ENCODE measurements at places on chromosomes 1 and 21. TPM values are rescaled to one million over a fixed set of nuclear protein-coding genes. Genes with fewer than 3 reads are reported as not detected.

- no peak for DNase-seq
Observed at GRCh38 chr1:80448081-80448480, 1352.7 kb upstream of the ADGRL2 start.

- DNase-seq = no peak
Observed at GRCh38 chr1:150121236-150121862, 28.4 kb upstream of the PLEKHO1 start.

- peak; percentile 93 for DNase-seq
Observed at GRCh38 chr1:2546515-2547209, 9.5 kb upstream of the TNFRSF14 start.

- DNase-seq = no peak
Observed at GRCh38 chr1:218642033-218642948, 297.2 kb downstream of the TGFB2 start.

DNA sequence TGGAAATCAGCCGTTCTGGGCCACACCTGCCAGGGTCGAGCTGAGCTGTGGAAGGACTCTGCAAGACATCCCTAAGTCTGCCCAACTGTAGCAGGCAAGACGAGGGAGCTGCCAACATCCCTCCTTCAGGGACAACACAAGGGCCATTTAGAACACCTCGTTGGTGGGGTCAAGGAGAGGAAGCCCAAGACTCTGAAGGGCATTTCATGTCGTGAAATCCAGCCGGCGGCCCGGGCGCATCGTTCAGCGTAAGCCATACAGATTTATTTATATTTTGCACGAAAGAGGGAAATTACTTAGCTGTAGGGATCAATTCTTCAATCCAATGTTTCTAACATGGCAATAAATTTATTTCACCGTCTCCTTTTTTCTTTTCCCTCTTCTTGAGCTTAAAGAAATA lies 101.7 kb upstream of the ZC3H12A start:
- DNase-seq = no peak

DNA sequence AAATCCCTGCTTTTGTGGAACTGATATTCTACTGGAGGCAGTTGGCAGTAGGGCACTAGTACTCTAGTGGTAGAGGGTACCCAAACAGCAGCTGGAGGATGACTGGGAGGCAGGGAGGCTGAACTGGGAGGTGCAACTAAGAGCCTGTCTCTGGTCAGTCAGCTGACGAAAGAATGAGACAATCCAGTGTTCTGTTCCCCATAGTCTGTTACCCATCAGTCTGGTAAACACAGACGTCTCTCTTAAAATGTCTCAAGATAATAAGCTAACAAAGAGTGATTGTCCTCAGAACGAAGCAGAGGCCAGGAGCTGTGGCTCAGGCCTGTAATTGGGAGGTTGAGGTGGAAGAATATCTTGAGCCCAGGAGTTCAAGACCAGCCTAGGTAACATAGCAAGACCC lies 30.4 kb downstream of the TFAP2E start:
- no peak for DNase-seq

DNA sequence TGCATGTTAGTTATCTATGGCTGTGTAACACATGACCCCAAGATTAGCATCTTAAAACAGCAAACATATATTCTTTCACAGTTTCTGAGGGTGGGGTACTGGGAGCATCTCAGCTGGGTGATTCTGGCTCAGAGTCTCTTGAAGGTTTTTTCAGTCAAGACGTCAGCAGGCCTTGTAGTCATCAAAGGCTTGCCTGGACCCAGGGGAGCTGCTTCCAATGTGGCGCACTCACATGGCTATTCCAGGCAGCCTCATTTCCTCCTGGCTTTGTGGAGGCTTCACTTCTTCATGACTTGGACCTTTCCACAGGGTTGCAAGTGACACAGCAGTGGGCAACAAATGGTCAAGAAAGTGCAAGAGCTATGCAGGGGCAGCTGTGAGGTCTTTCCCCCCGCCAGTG lies 114.7 kb downstream of the ACTL8 start:
- DNase-seq = no peak

- DNase-seq = no peak
Observed at GRCh38 chr1:94793296-94793656, 26.9 kb upstream of the SLC44A3 start.

DNA sequence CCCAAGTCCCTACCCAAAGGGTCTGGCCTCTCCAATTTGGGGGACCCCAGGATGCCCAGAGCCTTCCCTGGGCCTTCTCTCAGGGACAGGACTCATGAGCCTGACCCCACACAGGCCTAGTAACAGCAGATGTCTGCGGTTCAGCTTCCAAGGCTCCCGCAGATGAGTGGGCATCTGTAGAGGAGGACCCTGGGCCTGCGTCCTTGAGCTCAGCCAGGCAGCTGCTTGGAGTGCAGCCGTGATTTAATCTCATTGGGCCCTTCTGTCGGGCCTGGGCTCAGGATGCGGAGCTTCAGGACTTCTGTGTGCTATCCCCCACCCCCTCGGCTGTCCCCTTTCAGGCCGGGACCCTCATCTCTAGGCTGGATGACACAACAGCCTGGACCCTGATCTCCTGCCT lies 35.4 kb downstream of the IGSF21 start:
- DNase-seq = no peak

DNA sequence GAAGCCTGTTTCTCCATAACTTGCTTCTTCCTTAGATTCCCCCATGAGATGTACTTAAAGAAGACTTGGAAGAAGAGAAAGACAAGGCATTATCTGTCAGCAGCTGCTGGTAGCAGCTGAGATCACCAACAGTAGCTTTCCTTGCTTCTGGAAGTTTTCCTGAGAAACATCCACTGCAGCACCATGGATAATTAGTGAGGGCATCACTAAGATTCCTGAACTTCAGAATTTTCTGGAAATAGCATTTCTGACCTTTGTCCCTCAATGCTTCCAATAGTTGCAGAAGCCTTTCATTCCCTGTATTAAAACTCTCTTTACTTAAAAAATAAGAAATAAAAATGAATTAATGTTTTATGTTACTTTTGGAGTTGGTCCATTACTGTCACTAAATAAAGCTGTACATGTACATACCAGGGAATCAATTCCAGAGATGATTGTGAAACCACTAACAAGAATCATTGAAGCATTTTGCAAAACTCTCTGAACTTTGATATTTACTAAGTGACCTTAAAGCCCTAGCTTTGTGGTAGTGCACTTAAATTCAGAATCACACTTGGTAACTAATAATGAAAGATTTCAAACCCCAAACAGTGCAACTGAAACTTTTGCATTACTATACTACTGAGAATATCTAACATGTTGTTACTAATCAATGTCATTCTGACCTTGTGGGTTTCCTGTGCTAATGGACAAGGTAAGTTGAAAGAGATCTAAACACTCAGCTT lies at the start of gene CFHR4:
Gene CFHR4 (plus strand): TSS at position 538 of the 725 bp plus-strand sequence. CDS start 99 bp downstream, at position 637.
- no peak for DNase-seq

DNA sequence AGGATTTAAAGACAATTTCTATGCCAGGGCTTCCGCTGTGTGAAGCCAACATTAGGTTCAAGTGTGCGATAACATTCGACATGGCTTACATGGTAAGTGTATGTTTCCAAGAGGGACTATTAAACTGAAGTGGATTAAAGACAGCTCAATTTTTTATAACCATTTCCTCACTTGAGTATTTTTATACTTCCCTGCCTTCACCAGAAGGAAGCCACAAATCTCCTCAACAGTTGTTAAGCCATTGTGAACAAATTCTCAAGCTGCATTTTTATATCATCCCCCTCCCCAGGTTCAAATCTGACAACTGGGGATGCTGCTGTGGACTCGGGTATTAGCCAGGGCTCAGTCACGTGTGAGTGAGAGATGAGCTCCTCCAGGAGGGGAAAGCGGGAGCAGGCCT lies 116.3 kb downstream of the RHOU start:
- DNase-seq = no peak

GRCh38 chr1:48190881-48191280 lies 31.6 kb upstream of the SLC5A9 start:
- no peak for DNase-seq

GRCh38 chr21:26769613-26770188 lies 75.5 kb downstream of the ADAMTS1 start:
- DNase-seq = peak; percentile 9

DNA sequence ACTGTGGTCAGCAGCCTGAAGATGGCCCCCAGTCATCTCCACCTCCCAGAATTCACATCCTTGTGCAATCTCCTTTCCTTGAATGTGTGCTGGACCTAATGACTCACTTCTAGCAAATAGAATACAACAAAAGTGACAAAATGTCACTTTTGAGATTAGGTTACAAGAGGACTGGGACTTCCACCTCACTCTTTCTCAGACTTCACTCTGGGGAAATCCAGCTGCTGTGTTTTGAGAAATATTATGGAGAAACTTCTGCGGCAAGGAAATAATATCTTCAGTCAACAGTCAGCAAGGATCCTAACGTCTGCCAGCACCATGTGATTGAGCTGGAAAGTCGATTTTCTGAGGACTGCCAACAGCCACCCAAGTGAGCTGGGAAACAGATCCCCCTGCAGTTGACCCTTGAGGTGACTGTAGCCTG lies 70.5 kb upstream of the GADD45A start:
- DNase-seq = no peak

- DNase-seq = no peak
Observed at GRCh38 chr1:153246018-153246417, 13.5 kb upstream of the LORICRIN start.

DNA sequence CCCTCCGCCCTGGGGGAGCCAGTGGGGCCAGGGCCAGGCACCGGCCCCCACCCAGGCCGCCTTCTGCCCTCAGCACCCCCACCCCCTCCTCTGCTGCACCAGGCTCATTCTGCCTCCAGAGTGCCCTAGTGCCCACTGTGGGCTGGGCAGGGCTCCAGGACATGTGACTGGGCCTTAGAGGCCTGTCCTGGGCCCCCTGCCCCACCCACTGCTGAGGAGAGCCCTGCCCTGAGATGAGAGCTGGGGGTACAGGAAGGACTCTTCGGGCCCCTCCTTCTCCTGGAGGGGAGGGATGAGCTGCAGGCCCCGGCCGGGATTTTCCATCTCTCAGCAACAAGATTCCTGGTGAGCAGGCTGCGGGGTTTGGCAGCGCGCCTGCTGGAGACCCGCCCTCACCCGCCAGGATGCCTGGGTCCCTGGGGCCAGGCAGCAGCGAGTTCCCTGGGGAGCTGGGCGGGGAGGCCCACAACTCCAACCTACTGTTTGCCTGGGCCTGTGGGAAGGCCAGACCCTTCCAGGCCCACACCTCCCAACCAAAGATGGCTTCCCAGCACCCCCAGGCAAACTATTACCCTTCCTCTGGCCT lies 14.0 kb downstream of the AHDC1 start:
- no peak for DNase-seq

HAX1 gene
- 107 TPM for total RNA-seq

SKI gene
- total RNA-seq = 62.0 TPM

MROH9 gene
- total RNA-seq = not detected

TFF2 gene
- total RNA-seq = not detected

XCL1 gene
- total RNA-seq = not detected

C1orf21 gene
- 8.1 TPM for total RNA-seq

All from activated CD4-positive, alpha-beta T cell treated with anti-CD3 and anti-CD28 coated beads, Interleukin-2, amount 10 ng/mL, durations not matched to agents 7 days and 5 days (primary cell).